ENCODE measurements at places on chromosomes 1 and 21. TPM values are rescaled to one million over a fixed set of nuclear protein-coding genes. Genes with fewer than 3 reads are reported as not detected.

The NUDT17 gene
- polyA plus RNA-seq, result 12.4 TPM

The FCRL2 gene
- not detected for polyA plus RNA-seq

The ZNF593OS gene
- 0.60 TPM for polyA plus RNA-seq

The KANK4 gene
- polyA plus RNA-seq, result 12.4 TPM

The TSPEAR gene
- polyA plus RNA-seq, result 0.36 TPM

The ZNF496 gene
- 27.4 TPM for polyA plus RNA-seq

The TACSTD2 gene
- 8.7 TPM for polyA plus RNA-seq

The LRRC8D gene
- 9.6 TPM for polyA plus RNA-seq

All from muscle of back (tissue), 13 donors.